ENCODE measurements at places on chromosomes 3 and 15.

- H3K36me3 ChIP-seq, result no peaks in the 10 kb centered on the region
- H3K27ac ChIP-seq, result no peak overlapping the region
- H3K27me3 ChIP-seq, result no peaks in the 10 kb centered on the region
- no peak overlapping the region for H3K4me3 ChIP-seq
- no peaks in the 10 kb centered on the region for H3K4me1 ChIP-seq
- no peak for DNase-seq
Observed at GRCh38 chr15:67732671-67733374, 92.5 kb upstream of the SKOR1 start.

- H3K36me3 ChIP-seq, result no peaks in the 10 kb centered on the region
- DNase-seq, result no peak
- no peaks in the 10 kb centered on the region for H3K4me1 ChIP-seq
- no peak overlapping the region for H3K4me3 ChIP-seq
- H3K27me3 ChIP-seq, result no peaks in the 10 kb centered on the region
Observed at GRCh38 chr3:125587039-125587648, 8.2 kb downstream of the OSBPL11 start.

DNA sequence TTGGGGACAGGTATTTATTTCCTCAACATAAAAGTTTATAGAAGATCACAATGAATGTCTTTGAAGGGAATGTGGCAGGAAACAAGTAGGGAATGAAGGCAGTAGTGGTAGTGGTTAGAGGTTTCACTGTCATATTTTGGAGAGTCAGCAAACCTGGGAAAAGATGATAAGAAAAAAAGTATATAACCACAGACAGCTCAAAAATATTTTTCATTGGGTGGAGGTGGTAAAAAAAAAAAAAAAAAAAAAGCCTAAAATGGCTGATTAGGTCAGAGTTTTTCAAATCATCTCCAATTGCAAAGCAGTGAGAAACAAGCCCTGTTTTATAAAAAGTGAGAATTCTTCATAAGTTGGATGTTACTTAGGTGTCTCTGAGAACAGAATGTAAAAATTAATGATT, 400.0 kb downstream of the LSAMP start:
- H3K4me1 ChIP-seq, result no peaks in the 10 kb centered on the region
- H3K27me3 ChIP-seq, result no peaks in the 10 kb centered on the region
- H3K27ac ChIP-seq, result no peak overlapping the region
- no peak for DNase-seq
- no peaks in the 10 kb centered on the region for H3K36me3 ChIP-seq

GRCh38 chr15:47908486-47908885, 191.2 kb downstream of the SEMA6D start:
- no peak overlapping the region for H3K27ac ChIP-seq
- no peaks in the 10 kb centered on the region for H3K36me3 ChIP-seq
- no peaks in the 10 kb centered on the region for H3K4me1 ChIP-seq
- H3K27me3 ChIP-seq, result no peaks in the 10 kb centered on the region
- no peak for DNase-seq

- peaks cover 11% of the 10 kb centered on the region for H3K4me1 ChIP-seq
- H3K4me3 ChIP-seq, result peak overlapping the region; percentile 68
- no peaks in the 10 kb centered on the region for H3K36me3 ChIP-seq
- H3K27ac ChIP-seq, result peak overlapping the region; percentile 96
- H3K27me3 ChIP-seq, result no peaks in the 10 kb centered on the region
Observed at GRCh38 chr3:187743195-187744141, 1.8 kb downstream of the BCL6 start.

DNA sequence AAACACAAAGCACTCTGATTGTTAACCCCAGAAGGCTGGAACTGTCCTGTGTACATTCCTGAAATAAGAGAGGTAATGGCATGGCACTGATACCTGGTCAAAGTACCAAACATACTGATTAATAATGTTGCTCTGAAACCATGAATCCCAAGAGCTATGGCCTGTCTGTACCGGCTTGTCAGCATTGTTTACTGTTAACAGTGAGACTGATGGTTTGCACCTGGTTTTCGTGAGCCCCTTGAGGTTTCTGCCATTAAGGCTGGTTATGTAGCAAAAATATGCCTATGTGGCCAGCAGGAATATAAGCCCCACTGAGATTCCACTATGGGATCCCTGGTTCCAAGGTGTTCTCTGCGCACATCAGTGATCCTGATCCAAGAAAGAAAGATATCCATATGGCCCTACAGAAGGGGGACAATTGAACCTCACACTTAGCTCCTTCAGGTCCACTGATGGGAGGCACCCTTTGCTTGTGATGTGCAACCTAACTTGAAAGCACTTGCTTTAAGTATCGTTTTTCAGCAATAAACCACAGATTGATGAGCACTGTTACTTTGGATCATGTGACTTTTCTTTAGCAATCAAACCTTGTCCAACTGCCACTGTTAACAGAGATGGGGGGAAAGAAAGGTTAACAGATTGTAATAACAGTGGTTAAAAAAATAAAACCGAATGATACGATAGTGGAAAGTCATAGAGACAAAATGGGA, 65.2 kb downstream of the TBL1XR1 start:
- no peaks in the 10 kb centered on the region for H3K27me3 ChIP-seq
- no peak for DNase-seq
- no peaks in the 10 kb centered on the region for H3K36me3 ChIP-seq
- H3K27ac ChIP-seq, result peak overlapping the region; percentile 35
- no peak overlapping the region for H3K4me3 ChIP-seq

DNA sequence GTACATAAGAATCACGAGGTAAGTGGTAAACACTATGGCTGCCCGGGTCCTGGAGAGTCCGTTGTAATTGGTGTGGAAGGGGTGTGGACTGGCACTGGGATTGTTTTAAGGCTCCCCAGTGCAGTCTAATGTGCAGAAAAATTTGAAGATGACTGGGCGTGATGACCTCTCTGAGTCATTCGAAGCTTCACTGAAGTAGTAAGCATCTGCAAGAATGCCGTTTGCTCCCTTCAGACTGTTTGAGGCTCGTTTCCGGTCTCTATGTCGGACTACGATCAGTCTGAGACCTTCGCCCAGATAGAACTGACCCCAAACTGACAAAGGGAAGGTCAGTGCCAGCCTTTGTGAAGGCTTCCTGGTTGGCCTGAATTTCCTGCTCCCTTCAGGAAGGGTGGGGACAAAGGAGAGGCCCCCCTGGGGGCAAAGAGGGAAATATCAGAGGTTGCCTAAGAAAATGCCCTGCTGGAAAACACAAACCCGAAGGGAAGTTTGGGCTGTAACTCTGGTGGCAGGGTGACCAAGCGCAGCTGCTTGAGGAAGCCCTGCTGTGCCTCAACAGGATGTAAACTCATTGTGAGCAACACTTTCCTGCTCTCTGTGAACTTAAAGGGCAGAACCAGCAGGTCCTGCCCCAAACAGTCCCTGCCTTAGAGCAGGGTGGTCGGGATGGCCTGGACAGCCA, 34.6 kb downstream of the BTD start:
- H3K4me3 ChIP-seq, result no peak overlapping the region
- no peaks in the 10 kb centered on the region for H3K27me3 ChIP-seq
- H3K36me3 ChIP-seq, result no peaks in the 10 kb centered on the region
- peaks cover 14% of the 10 kb centered on the region for H3K4me1 ChIP-seq
- no peak for DNase-seq
- H3K27ac ChIP-seq, result peak overlapping the region; percentile 35

DNA sequence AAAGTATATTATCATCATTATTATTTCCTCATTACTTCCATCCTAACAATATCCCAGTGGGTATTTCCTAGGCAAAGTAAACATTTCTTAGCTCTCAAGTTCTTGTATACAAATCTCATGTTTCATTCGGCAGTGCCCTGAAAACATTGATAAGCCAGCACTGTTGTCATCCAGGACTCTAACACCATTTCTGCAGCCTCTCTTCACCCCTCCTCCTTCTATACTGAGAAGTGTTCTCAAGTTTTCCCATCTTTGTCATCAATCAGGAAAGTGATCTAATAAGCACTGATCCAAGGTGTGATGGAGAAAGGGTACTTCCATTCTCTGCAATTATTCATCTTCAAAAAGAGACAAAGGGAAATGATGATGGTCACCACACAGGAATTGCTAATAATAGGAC, 168.4 kb upstream of the CCDC54 start:
- DNase-seq, result no peak
- no peak overlapping the region for H3K4me3 ChIP-seq
- H3K27me3 ChIP-seq, result no peaks in the 10 kb centered on the region
- no peaks in the 10 kb centered on the region for H3K4me1 ChIP-seq
- H3K36me3 ChIP-seq, result no peaks in the 10 kb centered on the region

GRCh38 chr3:155239960-155240359, 53.5 kb downstream of the STRIT1 start:
- H3K27ac ChIP-seq, result no peak overlapping the region
- no peak for DNase-seq
- no peaks in the 10 kb centered on the region for H3K4me1 ChIP-seq
- no peaks in the 10 kb centered on the region for H3K36me3 ChIP-seq

DNA sequence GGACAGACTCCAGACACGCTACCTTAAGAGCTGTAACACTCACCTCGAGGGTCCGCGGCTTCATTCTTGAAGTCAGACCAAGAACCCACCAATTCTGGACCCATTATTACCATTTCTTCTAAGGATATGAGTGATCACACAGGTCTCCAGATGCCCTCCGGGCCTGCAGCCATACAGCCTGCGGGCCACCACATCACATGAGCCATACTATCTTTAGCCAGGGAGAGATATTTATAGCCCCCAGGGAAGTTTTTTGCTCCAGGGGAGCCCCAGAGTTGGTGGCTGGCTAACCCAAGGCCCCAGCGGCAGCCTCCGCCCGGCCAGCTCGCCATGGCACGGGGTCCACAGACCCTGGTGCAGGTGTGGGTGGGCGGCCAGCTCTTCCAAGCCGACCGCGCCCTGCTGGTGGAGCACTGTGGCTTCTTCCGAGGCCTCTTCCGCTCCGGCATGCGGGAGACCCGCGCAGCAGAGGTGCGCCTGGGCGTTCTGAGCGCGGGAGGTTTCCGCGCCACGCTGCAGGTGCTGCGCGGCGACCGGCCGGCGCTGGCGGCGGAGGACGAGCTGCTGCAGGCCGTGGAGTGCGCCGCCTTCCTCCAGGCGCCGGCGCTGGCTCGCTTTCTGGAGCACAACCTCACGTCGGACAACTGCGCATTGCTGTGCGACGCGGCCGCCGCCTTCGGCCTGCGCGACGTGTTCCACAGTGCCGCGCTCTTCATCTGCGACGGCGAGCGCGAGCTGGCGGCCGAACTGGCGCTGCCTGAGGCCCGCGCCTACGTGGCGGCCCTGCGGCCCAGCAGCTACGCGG, at the start of gene KBTBD13:
Gene KBTBD13, plus strand, starts transcription at position 261 of the 805 bp plus-strand sequence. Its CDS starts 70 bp downstream, at position 331.
- H3K27me3 ChIP-seq, result no peaks in the 10 kb centered on the region
- H3K4me1 ChIP-seq, result no peaks in the 10 kb centered on the region
- H3K36me3 ChIP-seq, result no peaks in the 10 kb centered on the region
- no peak within 1 kb of the TSS for H3K27ac ChIP-seq
- H3K4me3 ChIP-seq, result no peak within 1 kb of the TSS

- no peaks in the 10 kb centered on the region for H3K36me3 ChIP-seq
- no peak for DNase-seq
- H3K27ac ChIP-seq, result no peak overlapping the region
- no peak overlapping the region for H3K4me3 ChIP-seq
- no peaks in the 10 kb centered on the region for H3K27me3 ChIP-seq
Observed at GRCh38 chr3:76352511-76353284, 567.3 kb upstream of the ZNF717 start.

GRCh38 chr15:62845241-62846126, 197.1 kb upstream of the TPM1 start:
- H3K36me3 ChIP-seq, result no peaks in the 10 kb centered on the region
- H3K4me3 ChIP-seq, result no peak overlapping the region
- no peak overlapping the region for H3K27ac ChIP-seq
- H3K4me1 ChIP-seq, result no peaks in the 10 kb centered on the region
- no peak for DNase-seq
- no peaks in the 10 kb centered on the region for H3K27me3 ChIP-seq

DNA sequence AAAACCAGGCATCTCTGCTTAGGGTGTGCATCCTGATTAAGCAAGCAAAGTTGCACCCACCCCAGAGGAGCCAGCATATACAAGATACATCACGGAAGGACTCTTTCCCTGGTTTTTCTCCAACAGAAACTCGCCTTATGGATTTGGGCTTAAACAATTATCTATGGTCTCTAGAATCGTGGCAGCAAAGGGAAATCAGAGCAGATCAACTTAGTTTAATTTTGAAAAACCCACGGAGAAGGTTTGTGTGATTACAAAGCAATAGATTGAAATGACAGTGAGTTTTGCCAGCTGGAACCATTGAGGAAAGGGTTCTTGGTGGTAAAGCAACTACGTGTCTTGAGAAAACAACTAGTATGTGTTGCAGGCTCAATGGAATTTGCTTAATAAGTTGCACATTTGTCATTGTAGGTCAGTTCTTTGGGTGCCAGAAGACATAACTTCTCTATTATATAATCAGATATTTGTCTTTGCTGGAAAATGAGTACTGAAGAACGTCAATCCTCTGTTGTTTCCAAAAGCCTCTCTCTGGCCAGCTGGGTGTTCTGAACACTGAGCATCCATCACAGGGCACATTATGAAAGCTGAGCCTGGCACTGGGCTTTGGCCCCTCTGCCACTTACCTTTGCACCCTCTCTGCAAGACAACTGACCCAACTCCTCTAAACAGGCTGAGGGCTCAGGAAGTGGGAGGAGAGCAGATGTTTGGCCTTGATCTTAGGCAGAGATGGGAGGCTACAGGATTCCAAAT, 75.7 kb upstream of the FBN1 start:
- H3K27me3 ChIP-seq, result no peaks in the 10 kb centered on the region
- H3K4me3 ChIP-seq, result no peak overlapping the region
- no peaks in the 10 kb centered on the region for H3K4me1 ChIP-seq

DNA sequence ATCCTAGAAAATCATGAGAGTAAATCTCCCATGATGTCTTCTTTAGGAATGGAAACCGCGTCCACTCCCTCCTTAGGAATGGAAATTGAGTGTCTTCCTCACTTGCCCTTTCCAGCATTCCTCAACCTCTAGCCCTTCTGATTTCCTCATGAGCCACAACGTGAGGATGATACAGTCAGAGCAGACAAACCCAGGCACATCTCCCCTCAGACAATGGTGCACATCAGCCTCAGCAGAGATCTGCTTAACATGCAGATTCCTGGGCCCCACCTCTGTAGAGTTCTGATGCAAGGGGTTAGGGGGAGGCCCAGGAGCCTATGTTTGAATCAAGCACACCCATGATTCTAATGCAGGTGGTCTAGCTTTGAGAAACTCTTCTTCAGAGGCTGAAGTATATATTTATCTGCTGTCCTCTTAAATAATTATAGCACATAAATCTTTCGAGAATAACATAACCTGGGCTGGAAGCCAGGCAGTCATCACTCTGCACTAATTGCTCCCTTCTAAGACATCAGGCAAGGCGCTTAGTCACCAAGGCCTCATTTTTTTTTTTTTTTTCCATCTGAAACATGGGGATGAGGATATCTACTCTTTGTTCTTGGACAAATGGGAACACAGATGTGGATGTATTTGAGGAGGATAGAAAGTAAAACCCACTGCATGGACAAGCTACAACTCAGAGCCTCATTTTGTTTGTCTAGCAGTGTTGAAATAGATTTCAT, 81.7 kb downstream of the PRICKLE2 start:
- H3K27me3 ChIP-seq, result no peaks in the 10 kb centered on the region
- no peak overlapping the region for H3K27ac ChIP-seq
- no peaks in the 10 kb centered on the region for H3K4me1 ChIP-seq
- DNase-seq, result no peak
